ENCODE measurements at places on chromosomes 11 and 22.

- no peak overlapping the region for H3K27ac ChIP-seq
- no peaks in the 10 kb centered on the region for H3K36me3 ChIP-seq
- H3K27me3 ChIP-seq = no peaks in the 10 kb centered on the region
- peaks cover 33% of the 10 kb centered on the region for H3K4me1 ChIP-seq
- H3K4me3 ChIP-seq = no peak overlapping the region
Observed at GRCh38 chr11:11980841-11981308, 27.6 kb downstream of the DKK3 start.

- no peak overlapping the region for H3K27ac ChIP-seq
- H3K36me3 ChIP-seq = no peaks in the 10 kb centered on the region
- no peaks in the 10 kb centered on the region for H3K4me1 ChIP-seq
- no peak for DNase-seq
Observed at GRCh38 chr11:25910086-25910485, 421.8 kb upstream of the ANO3 start.

GRCh38 chr11:14422052-14422813, 63.2 kb upstream of the RRAS2 start:
- H3K27ac ChIP-seq = peak overlapping the region; percentile 43
- peak; percentile 66 for DNase-seq
- H3K36me3 ChIP-seq = no peaks in the 10 kb centered on the region
- H3K27me3 ChIP-seq = no peaks in the 10 kb centered on the region
- H3K4me1 ChIP-seq = peaks cover 16% of the 10 kb centered on the region

DNA sequence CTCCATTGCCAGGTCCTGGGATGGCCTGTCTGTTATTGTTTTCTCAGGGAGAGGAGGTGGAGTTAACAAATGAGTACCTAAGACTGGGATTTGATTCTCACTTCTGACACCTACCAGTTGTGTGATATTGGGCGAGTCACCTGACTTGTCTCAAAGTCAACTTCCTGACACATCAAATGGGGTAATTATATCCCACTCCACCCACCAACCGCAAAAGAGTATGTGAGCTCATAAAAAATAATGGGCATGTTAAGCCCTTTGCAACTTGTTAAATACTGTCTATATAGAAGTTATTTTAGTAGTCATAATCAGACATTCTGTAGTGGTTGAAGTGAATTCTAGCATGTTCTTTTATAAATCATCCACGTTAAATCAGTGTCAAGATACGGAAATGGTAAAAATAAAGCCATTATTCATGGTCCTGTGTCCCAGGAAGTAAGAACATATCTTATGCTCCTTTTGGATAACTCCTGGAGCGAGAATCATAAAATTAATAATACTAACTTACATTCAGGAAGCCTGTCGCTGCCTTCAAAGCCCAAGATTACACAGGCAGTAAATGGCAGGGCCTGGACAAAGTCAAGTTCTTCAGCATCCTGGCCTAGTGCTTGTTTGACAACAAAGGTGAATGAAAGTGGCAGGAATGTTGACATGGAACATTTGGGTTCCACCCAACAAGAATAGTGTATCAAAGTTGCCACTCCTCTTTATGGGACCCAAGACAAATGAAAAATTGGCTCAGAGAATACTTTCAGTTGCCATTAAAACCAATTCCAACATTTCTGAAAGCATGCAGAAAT, 54.3 kb downstream of the SYTL2 start:
- peak; percentile 78 for DNase-seq
- no peaks in the 10 kb centered on the region for H3K36me3 ChIP-seq
- no peaks in the 10 kb centered on the region for H3K4me1 ChIP-seq
- no peaks in the 10 kb centered on the region for H3K27me3 ChIP-seq
- peak overlapping the region; percentile 69 for H3K27ac ChIP-seq

DNA sequence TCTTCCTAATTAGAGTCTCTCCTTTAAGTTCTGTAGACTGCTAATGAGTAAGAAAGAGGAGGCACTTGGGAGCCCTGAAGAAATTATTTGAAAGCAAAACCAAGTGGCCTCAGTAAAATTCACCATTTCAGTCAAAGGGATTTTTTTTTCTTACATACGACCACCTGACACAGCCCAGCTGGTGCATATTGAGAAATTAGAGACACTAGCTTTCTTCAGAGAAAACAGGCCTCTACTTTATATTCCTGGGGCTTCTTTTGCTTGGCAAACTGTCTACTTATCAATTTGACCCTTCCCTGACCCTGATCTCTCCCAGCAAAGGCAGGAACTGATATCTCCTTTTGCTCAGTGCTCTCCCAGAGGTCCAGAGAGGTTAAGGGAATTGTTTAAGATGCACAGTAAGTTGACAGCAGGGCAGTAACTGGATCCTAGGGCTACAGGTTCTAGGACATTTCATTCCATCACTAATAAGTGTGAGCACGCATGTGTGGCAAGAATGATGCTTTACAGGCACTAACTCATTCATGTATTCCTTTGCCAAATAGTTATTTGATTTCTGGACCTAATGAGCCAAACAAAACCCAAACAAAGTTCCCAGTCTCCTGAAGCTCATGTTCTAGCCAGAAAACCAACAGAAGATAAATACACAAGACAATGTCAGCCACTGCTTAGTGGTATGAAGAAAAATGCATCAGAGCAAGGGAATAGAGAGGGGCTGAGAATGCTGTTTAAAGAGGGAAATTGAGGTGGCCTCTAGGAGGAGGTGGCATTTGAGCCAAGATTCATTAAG, 467.6 kb downstream of the SOX6 start:
- no peaks in the 10 kb centered on the region for H3K36me3 ChIP-seq
- H3K27ac ChIP-seq = no peak overlapping the region
- peaks cover 8% of the 10 kb centered on the region for H3K4me1 ChIP-seq
- DNase-seq = no peak
- no peaks in the 10 kb centered on the region for H3K27me3 ChIP-seq
- H3K4me3 ChIP-seq = no peak overlapping the region

- H3K36me3 ChIP-seq = no peaks in the 10 kb centered on the region
- H3K4me1 ChIP-seq = no peaks in the 10 kb centered on the region
- DNase-seq = no peak
- peak within 1 kb of the TSS; percentile 50 for H3K4me3 ChIP-seq
Observed at GRCh38 chr11:22666325-22666687, at the start of gene GAS2. TSS of gene GAS2 (plus strand) at chr11:22666611. CDS start at chr11:22674870, 8,259 bp downstream.
